ENCODE measurements at places on chromosomes 1 and 21.

DNA sequence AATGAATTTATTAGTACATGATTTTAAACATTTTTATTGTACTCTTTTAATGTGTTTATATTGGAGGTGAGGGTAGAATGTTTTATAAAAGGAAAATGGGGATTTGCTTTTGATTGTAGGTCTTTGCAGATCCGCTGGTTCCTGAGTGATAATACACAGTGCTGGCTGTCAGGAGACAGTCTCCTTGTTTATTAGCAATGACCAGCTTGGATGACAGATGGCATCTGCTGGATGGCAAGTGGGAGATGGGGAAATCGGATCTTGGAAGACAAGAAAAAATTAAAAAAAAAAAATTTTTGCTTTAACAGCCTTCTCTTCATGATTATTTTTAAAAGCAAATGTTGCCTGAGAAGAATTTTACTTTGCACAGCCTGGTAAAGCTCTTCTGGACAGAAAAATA, 4.4 kb upstream of the PHTF1 start:
- H3K4me1 ChIP-seq, result peaks cover 3% of the 10 kb centered on the region
- H3K36me3 ChIP-seq, result peaks cover 57% of the 10 kb centered on the region
- H3K27ac ChIP-seq, result no peak overlapping the region
- no peaks in the 10 kb centered on the region for H3K27me3 ChIP-seq
- DNase-seq, result no peak

GRCh38 chr1:99950486-99950885, 19.3 kb upstream of the SLC35A3 start:
- DNase-seq, result no peak
- H3K4me3 ChIP-seq, result no peak overlapping the region
- H3K27ac ChIP-seq, result no peak overlapping the region
- H3K27me3 ChIP-seq, result no peaks in the 10 kb centered on the region

DNA sequence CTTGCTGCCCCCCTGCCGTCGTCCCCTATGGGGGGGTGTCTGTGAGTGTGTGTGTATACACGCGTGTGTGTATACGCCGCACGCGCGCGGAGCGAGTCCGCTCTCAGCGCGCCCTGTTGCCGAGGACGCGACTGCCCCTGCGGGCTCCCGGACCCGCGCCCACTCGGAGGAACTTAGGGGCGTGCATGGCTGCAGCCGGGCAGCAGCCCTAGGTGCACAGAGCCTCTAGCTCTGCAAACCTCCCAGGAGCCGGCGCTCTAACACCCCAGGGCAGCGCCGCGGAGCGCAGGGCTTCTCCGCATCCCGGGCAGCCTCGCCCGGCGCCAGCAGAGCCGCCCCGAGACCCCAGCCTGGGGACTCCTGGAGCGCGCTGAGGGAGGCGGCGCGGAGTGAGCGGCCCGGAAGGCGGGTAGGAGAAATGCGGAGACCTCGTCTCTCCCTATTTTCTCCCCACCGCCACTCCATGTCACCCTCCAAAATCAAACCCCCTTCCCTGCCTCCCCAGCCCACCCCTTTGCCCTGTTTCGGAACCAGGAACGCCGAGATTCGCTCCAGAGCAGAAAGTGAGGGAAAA, 574 bp downstream of the ITPKB start:
- H3K4me3 ChIP-seq, result peak overlapping the region; percentile 93
- H3K36me3 ChIP-seq, result no peaks in the 10 kb centered on the region
- no peak for DNase-seq
- no peaks in the 10 kb centered on the region for H3K27me3 ChIP-seq
- peak overlapping the region; percentile 86 for H3K27ac ChIP-seq

DNA sequence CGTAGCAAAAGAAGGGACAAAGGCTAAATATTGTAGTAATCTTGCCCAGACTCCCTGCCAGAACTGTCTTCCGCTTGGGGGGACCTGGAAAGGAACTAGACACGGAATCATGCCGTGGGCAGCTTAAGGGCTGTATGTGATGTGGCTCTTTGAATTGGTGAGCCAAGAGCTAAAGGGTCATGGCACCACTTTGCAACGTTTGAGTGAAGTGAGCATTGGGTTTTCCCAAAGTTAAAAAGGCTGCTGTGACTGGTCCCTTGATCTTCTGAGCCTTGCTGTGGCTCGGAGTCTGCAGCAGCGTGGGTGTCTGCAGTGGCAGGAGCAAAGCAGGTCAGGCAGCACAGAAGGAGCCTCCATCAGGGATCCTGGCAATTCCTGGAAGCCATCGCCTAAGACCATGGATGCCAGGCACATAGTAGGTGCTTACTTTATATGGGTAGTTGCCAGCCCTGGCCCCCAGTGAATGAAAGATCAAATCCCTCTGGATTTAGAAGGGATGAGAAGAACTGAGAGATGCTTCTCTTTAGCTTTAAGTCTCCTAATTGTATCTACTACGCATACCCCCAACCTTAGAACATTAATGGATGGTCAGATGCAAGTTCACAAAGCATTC, 1.8 kb downstream of the SMYD2 start:
- peak overlapping the region; percentile 93 for H3K4me3 ChIP-seq
- H3K27ac ChIP-seq, result peak overlapping the region; percentile 87
- no peaks in the 10 kb centered on the region for H3K36me3 ChIP-seq
- no peaks in the 10 kb centered on the region for H3K27me3 ChIP-seq

GRCh38 chr1:234533034-234533891, 54.3 kb upstream of the TARBP1 start:
- no peak for DNase-seq
- no peak overlapping the region for H3K4me3 ChIP-seq
- H3K36me3 ChIP-seq, result no peaks in the 10 kb centered on the region
- H3K27me3 ChIP-seq, result no peaks in the 10 kb centered on the region
- peaks cover 92% of the 10 kb centered on the region for H3K4me1 ChIP-seq

DNA sequence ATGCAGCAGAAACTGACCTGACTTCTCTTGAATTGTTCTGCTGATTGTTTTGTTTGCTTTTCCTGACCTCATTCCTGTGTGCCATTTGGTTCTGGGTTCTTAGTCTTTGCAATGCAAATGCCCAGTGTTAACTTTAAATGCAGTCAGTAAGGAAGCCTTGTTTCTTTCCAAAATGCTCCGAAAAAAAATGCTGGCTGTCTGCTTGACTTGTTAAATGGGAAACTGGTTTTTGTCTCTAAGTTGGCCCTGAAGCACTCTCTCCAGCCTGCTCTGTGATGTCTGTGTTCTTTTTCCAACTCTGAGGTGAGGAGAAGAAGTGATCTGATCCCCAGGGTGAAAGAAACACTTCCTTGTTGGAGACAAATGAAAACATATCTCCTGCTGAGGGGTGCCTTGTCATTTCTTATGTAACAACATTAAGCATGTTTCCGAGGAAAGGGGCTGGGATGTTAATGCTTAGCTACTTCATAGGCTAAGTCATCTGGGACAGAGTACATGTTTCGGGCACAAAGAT, 256.3 kb upstream of the ADGRL4 start:
- DNase-seq, result no peak
- H3K27ac ChIP-seq, result no peak overlapping the region
- H3K27me3 ChIP-seq, result no peaks in the 10 kb centered on the region
- H3K36me3 ChIP-seq, result no peaks in the 10 kb centered on the region
- H3K4me1 ChIP-seq, result no peaks in the 10 kb centered on the region

DNA sequence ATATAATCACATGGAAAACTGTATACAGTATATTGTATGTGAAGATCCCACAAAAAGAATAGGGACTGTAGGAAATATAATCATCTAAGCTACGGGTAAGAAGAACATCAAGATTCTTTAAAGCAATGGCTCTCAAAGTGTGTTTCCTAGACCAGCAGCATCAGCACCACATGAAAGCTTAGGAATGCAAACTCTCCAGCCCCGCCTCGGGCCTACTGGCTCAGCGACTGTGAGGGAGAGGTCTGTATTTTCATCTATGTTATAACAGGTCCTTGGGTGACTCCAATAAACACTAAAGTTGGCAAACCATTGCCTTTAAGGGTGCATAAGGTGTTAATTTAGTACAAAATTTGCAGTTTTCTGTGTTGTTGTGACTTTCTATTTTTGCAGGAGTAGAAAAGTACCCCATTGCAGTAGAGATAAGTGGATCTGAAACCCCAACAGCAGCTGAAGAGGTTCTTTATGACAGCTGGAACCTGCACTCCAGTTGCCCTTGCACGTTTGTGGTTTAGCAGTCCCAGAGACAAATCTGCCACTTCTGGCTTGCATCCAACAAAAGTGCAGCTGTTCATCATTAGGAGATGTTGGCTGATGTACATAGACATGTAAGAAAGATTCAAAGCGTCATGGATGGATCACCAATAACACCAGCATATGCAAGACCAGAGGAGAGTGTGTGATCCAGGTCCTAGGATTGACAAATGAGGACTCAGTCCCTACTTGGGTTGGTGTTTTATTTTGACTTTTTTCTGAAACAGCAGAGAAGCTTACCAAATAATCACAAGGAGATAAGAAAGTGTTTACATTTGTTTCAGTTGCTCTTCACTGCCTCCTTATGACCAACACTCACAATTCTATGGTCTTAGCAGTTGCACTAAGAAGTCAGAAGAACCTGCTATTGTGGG, 15.9 kb upstream of the IFNAR1 start:
- no peak for DNase-seq
- no peak overlapping the region for H3K27ac ChIP-seq
- no peaks in the 10 kb centered on the region for H3K27me3 ChIP-seq
- H3K4me1 ChIP-seq, result no peaks in the 10 kb centered on the region
- no peaks in the 10 kb centered on the region for H3K36me3 ChIP-seq

GRCh38 chr21:27528697-27529096, 561.8 kb upstream of the ADAMTS5 start:
- no peak for DNase-seq
- no peaks in the 10 kb centered on the region for H3K4me1 ChIP-seq
- no peak overlapping the region for H3K4me3 ChIP-seq
- no peaks in the 10 kb centered on the region for H3K27me3 ChIP-seq

DNA sequence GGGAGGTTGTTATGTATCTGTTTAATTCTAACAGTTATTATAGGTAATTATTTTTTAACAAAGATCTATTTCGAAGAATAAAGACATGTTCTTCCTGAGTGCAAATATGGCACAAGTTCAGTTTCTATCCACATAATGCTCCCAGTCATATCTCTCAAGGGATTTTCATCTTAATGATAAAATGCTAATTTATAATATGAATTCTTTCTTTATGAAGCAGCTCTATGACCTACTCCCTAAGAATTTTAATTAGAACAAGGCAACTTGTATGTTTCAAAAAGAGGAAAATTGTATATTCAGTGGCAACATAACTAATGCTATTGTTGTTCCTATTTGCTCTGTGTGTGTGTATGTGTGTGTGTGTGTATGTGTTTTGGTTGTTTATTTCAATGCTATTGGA, 1222.1 kb upstream of the NCAM2 start:
- no peaks in the 10 kb centered on the region for H3K4me1 ChIP-seq
- H3K4me3 ChIP-seq, result no peak overlapping the region
- no peak for DNase-seq
- H3K27ac ChIP-seq, result no peak overlapping the region
- H3K27me3 ChIP-seq, result no peaks in the 10 kb centered on the region

DNA sequence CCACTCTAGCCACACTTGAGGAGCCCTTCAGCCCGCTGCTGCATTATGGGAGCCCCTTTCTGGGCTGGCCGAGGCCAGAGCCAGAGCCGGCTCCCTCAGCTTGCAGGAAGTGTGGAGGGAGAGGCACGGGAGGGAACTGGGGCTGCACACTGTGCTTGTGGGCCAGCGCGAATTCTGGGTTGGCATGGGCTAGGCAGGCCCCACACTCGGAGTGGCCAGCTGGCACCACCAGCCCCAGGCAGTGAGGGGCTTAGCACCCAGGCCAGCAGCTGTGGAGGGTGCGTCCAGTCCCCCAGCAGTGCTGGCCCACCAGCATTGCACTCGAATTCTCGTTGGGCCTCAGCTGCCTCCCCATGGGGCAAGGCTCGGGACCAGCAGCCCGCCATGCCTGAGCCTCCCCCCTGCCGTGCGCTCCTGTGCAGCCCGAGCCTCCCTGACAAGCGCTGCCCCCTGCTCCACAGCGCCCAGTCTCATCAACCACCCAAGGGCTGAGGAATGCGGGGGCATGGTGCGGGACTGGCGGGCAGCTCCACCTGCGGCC, 785.9 kb upstream of the TPTE start:
- H3K27ac ChIP-seq, result no peak overlapping the region
- H3K4me3 ChIP-seq, result no peak overlapping the region
- no peaks in the 10 kb centered on the region for H3K27me3 ChIP-seq
- H3K4me1 ChIP-seq, result no peaks in the 10 kb centered on the region
- no peak for DNase-seq

GRCh38 chr1:1562556-1563195, 12.0 kb downstream of the SSU72 start:
- H3K4me3 ChIP-seq, result no peak overlapping the region
- no peaks in the 10 kb centered on the region for H3K27me3 ChIP-seq
- H3K4me1 ChIP-seq, result peaks cover 46% of the 10 kb centered on the region

DNA sequence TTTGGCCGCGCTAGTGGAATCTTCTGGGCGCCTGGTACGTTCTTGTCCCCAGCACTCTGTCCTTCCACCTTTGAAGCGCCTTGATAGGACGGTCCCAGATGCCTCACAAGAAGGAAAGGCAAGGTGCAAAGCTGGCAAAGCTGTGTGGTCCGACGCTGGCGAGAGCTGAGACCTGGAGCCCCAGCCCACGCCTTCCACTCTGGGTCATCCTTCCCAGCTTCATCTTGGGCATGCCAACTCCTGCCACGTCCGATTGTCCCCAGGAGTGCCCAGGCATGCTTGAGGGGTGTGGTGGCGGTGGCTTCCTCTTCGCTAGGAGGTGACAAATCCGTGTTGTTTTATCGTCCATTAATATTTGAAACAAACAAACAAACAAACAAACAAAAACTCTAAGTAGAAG, 123.9 kb upstream of the DPYD start:
- H3K27me3 ChIP-seq, result peaks cover 8% of the 10 kb centered on the region
- no peak overlapping the region for H3K4me3 ChIP-seq
- peaks cover 34% of the 10 kb centered on the region for H3K4me1 ChIP-seq
- H3K27ac ChIP-seq, result no peak overlapping the region
- no peak for DNase-seq
- H3K36me3 ChIP-seq, result no peaks in the 10 kb centered on the region

- no peak for DNase-seq
- no peaks in the 10 kb centered on the region for H3K27me3 ChIP-seq
- H3K4me3 ChIP-seq, result no peak overlapping the region
These were observed 184.0 kb downstream of the HUNK start for GRCh38 chr21:32056791-32057190.

GRCh38 chr1:235883261-235883927, 16.7 kb upstream of the LYST start:
- peak overlapping the region; percentile 69 for H3K27ac ChIP-seq
- peak; percentile 6 for DNase-seq
- peaks cover 12% of the 10 kb centered on the region for H3K4me1 ChIP-seq
- H3K36me3 ChIP-seq, result no peaks in the 10 kb centered on the region
- peak overlapping the region; percentile 32 for H3K4me3 ChIP-seq

DNA sequence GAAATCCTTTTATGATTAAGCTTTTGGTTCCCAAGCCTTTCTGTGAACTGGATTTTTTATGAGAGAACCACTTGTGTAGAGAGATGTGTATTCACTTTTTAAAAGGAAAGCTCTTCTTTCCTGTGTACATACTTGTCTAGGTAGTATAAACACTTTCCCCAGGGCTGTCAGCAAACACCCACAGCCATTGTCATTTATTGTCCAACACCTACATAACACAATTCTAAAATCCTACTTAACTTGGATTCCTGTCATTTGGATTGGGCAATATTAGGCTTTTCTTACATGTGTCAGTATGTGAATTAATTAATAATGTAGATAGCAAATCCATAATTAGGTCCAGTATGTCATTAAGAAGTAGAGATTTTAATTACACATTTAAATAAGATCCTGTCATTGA, 12.3 kb downstream of the DDX20 start:
- no peak overlapping the region for H3K27ac ChIP-seq
- DNase-seq, result no peak
- H3K36me3 ChIP-seq, result peaks cover 3% of the 10 kb centered on the region
- H3K4me3 ChIP-seq, result no peak overlapping the region
